ENCODE measurements at places on chromosomes 4 and X. TPM values are rescaled to one million over a fixed set of nuclear protein-coding genes. Genes with fewer than 3 reads are reported as not detected.

CT55 gene
- not detected for total RNA-seq

AKAP14 gene
- total RNA-seq: not detected

FATE1 gene
- total RNA-seq: not detected

HEPH gene
- total RNA-seq: 2.9 TPM

OGT gene
- total RNA-seq: 84.3 TPM

LDB2 gene
- 0.33 TPM for total RNA-seq

PRRG1 gene
- 23.3 TPM for total RNA-seq

CFAP99 gene
- under 0.01 TPM for total RNA-seq

TCEAL2 gene
- not detected for total RNA-seq
